Muscle of leg (tissue), 16 donors: ENCODE measurements at places on chromosomes 7 and 10.

DNA sequence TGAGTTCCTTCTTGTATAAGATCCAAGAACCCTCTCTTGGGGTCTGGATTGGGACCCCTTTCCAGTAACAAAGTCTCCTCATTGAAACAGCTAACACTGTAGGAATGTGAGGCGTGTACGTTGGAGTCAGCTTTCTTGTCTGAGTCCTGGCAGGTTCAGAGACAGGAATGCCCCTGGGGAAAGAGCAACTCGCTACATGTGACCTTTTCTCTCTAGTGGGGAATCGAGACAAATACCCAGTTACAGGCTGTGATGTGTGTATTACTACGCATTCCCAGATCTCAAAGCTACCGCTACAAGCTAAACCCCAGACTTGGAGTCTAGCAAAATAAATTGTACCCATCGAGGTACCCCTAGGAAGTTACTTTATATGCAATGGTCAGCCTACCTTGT, 85.6 kb upstream of the FRMD4A start:
- no peak for DNase-seq

- peak; percentile 92 for DNase-seq
Measured at GRCh38 chr10:44935201-44935965, 24.2 kb upstream of the RASSF4 start.

- peak; percentile 97 for DNase-seq
Measured at GRCh38 chr7:13920053-13920697, 69.3 kb downstream of the ETV1 start.

DNA sequence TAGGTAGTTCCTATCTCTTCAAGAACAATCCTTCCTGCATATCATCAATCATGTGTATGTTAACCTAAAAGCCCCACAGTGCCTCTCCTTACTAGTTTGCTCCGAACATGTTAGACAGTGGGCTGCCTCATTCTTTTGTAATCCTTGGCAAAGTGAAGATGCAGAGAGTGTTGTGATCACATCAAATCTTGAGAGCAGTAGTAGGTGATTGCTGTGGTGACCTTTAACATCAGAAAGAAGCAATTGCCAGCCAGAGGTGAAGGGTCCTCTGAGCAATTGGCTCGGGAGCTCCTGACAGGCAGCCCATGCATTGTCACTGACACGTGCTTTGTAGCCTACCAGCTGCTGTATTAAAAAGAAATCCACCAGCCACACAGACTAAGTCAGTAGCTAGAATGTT, 19.6 kb upstream of the GSTK1 start:
- no peak for DNase-seq

- no peak for DNase-seq
Measured at GRCh38 chr10:61921143-61921542, 19.6 kb downstream of the ARID5B start.

DNA sequence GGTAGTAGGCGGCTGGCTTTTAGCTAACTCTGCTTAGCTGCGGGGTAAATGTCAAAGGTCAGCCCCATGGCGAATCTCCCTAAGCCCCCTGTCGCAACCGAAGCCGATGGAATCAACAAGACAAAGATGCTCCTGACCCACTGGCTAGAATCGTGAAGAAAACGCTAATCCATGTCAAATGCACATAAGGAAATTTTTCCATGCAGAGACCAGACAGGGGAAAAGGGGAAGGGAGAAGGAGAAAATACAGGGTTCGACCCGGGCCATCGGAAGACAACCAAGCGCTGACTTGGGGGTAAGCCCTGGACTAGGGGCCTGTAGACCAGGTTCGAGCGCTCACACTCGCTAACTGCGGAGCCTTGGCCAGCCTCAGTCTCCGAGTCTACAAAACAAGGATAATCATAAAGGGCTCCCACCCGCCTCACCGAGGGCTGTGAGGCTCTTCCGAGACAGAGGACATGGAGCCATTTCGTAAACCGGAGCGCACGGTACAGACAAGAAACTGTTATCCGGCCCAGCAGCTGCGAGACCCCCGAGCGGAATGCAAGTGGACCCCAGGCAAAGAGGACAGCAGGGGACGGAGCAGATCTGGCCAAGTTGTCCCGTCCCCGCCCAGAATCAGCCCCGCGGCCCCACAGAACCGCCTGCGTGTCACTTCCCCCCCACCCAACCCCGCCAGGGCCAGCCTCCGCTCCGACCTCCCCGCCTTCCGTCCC, 507 bp downstream of the SAR1A start:
- DNase-seq, result peak; percentile 38

GRCh38 chr10:8438603-8439002, 384.1 kb downstream of the GATA3 start:
- no peak for DNase-seq

DNA sequence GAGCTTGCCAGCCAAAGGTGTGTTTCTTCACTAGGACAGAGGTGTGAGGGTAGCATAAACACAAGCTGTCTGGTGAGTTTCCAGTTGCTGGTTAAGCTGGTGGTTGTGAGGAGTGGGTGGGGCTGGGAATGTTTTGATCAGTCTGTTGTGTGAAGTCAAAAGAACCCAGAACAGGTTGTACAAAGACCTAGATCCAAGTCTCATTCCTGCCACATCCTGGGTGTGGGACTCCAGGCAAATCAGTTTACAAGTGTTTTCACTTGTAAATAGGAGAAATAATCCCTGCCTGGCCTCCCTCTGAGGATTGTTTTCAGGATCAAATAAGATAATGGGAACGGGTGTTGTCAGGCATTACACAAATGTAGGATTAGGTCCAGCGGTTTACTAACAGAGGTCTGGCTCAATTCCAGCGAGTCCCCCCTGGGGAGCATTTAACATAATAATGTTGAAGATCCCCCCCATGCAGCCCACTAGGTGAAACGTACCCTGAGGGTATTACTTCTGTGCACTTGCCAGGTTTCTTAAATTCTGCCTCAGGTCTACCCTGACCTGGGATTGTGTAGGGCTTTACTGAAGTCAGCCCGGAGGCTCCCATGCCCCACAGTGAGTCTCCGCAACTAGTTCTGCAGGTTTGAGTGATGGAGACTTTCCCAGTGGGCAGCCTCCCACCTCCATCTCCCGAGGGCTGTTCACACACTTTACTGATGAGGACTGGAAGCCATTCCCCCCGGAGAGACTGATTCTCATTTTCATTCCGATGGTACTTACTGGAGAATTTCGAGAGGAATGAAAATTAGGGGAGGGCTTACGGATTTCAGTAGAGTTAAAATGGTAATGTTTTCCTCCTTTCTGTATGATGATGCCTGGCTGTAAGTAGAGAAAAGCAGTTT, 2.7 kb upstream of the FRAT2 start:
- no peak for DNase-seq

- DNase-seq, result no peak
Measured at GRCh38 chr7:143490717-143491306, 13.1 kb downstream of the TAS2R41 start.

DNA sequence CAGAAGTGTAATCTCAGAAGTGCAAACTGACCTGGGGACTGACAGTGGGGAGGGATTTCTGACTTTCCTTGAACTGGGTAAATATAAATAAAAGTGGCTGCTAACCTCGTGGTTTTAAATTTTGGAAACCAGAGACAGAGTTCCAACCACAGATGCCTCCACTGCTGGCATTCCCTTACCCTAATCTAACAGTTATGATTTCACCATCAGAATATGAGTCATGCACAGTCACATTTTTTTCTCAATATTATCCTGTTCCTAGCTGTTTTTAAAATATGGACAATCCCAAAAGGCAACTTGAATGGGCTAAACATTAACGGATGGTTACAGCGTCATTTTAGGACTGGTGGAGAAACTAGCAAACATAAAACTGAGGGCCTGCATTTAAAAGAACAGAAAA, 264.3 kb upstream of the INHBA start:
- DNase-seq, result no peak

DNA sequence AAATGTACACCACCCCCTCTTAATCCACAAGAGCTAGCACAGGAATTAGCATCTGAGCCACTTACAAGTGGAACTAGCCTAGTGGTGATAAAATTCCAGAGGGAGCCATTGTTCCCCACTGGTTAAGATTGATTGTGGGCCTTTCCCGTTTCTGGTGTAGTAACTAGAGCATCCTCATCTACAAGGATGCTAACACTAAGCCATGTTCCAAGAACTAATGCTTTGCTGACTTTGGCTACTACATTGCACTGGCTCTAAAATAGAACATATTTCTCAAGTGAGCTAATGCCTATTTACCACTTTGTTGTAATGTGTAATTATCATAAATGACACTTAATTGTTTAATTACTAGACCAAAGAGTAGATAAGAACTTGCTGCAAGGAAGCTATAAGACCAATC, 143.7 kb downstream of the FZD1 start:
- no peak for DNase-seq

DNA sequence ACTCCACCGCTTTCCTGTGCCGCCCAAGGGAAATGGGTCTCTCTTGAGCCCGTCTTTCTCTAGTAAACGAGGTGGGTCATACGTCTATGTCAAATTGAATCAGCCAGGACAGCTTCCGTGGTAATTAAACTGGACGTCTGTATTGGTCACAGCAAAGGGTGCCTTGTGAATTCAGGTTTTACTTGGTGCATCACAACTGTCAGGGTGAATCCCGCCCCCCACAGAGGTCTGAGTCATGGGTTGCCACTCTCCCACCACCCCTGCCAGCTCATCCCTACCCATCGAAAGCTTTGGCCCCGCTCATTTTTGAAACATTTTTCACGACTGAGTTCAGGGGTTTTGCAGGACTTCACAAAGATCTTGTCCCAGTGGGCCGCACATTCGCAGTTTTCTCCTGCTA, 8.0 kb upstream of the SP8 start:
- DNase-seq, result no peak

- DNase-seq, result peak; percentile 96
Measured at GRCh38 chr7:150404805-150405583, 25.9 kb downstream of the ZNF775 start.

DNA sequence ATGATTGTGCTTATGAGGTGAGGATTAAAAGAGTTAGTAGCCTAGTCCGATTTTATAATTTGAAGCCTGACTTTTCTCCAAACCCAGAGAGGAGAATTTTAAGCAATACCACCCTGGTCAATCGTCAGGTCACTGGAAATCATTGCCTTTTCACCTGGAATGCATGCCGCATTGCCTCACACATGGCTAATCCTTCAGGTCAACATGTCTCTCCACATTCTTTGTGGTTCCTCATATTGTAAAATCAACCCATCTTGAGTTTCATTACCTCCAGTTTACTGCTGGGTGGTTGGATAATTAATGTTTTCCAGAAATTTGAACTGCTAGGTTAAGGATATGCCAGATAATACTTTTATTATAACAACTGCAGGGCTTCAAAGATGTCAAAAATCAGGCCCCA, 55.6 kb upstream of the SEMA3E start:
- no peak for DNase-seq

GRCh38 chr7:145036604-145037405, 201.0 kb upstream of the TPK1 start:
- DNase-seq, result peak; percentile 53

- DNase-seq, result peak; percentile 61
Measured at GRCh38 chr10:124626759-124627380, 117.3 kb downstream of the FAM53B start.

DNA sequence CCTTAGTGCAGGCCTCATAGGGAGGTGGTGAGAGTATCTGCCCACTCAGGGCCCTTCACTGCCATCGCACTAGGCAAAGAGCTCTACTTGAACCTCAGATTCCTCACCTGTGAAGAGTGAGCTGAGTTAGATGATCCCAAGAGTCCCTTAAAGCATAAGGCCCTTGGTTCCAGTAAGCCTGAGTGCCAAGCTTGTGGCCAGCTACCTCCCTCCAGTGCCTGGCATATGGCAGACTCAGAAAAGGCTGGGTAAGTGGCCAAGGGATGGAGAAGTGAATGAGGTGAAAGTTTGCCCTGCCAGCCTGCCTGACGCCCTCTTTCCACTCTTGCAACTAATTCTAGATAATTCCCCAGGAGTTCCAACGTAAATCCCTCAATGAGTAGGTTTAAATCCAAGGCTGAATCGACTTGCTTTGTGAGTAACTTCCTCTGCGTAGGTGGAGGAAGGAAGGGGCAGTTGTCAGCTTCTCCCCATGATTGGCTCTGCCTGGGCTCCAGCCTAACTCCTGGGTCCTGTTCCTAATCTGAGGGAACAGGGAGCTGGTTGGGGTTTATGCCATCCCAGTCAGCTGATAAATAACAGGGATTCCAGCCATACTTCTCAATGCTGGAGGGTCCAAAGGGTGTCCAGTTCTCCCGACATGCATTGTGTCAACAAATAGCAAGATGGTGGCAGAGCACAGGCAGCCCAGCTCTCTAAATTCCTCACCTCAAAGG, 14.2 kb downstream of the DUSP5 start:
- DNase-seq, result no peak

DNA sequence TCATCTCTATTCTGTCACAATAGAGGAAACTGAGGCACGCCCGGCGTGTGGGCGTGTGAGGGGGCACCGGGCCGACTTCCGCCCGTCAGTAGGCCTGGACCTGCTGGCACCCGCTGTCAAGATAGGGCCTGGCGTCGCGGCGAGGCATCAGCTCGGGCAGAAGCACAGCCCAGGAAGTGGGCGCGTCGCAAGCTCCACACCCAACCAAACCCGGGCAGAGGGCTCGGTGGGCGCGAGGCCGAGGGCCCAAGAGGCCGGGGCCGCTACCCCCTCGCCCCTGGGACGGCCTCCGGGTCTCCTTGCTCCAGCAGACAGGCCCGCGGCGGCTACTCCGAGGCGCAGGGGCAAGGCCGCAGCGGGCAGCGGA, 91.2 kb downstream of the SPAG6 start:
- DNase-seq, result no peak

DNA sequence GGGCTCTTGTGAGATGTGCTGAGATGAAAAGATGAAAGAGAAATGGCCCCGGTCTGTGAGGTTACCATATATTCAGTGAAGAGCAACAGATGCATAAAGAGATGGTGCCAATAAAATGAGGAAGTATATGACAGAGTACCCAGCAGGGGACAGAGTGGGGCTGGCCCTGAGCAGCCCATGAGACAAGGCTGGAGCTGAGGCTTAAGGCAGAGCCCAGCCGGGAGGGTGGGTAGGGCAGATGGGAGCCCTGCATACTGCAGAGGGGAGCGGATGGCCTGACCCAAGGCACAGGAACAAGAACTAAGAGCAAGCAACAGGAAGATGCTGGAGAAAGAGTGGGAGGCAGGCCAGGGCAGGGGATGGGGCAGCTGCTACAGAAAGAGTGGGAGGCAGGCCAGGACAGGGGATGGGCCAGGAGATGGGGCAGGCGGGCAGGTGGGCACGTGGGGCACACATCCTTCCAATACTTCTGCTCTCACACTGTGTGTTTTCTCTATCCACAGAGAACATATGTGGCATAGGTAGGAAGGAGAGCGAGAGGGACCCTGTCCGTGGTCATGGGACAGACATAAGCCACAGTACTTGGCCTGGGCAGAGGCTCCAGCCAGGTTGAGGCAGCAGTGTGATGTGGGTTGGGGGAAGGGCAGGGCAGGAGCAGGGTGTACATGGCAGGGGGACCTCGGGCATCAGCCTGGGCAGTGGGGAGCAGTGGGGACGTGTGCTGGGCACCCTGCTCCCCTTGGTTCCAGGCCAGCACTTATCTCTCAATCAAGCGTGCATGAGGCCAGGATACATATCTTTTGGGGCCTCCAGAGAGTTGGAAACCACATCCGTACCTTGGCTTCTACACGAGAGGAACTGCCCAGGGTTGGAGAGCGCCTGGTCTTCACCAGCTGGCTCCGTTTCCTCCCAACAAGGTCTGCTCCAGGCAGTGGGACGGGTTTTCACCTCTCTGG, 91.6 kb upstream of the IKZF1 start:
- no peak for DNase-seq
